ENCODE measurements at places on chromosomes 12 and 14.

- DNase-seq: no peak
Observed at GRCh38 chr12:6330192-6330591, 11.7 kb downstream of the TNFRSF1A start.

GRCh38 chr14:89447182-89447944 lies 30.3 kb upstream of the FOXN3 start:
- peak; percentile 15 for DNase-seq

GRCh38 chr14:62743560-62743959 lies 301.7 kb downstream of the KCNH5 start:
- DNase-seq: no peak

DNA sequence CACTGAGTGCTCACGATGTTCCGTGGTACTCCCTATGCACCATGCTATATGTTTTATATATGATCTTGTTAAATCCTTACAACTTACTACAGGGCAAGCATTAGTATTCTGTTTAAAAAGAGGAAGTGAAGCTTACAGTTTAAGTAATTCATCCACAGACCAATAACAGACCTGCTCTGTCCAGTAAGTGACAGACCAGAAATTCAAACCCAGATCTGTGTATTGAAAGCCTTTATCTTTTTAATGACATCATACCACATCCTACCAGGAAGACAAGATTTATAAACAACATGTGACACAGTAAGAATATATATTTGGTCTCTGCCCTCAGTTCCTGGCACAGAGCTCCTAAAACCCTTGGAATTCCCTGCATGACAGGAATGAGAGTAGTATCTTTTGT lies 206.5 kb downstream of the STXBP6 start:
- DNase-seq: no peak

GRCh38 chr14:105477660-105478397 lies 3.2 kb downstream of the CRIP2 start:
- peak; percentile 83 for DNase-seq

DNA sequence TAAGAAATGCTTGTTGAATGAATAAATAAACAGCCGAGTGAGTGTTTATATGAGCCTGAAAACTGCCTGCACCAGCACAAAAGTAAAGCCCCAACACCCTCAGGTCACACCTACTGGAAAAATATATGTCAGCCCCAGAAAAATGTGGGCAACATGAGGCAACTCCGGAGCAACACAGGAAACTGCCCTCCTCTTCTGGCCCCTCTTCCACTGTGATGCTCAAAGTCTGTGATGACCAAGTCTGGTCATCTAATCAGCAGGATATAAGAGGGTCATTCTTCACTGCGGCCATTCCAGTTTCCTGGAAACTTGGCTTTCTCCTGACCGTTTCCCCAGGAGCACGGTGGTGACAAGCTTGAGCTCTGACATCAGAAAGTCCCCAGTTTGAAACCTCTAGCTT lies 159.6 kb upstream of the PZP start:
- no peak for DNase-seq

GRCh38 chr14:24422261-24422660 lies 7.2 kb downstream of the CBLN3 start:
- no peak for DNase-seq

DNA sequence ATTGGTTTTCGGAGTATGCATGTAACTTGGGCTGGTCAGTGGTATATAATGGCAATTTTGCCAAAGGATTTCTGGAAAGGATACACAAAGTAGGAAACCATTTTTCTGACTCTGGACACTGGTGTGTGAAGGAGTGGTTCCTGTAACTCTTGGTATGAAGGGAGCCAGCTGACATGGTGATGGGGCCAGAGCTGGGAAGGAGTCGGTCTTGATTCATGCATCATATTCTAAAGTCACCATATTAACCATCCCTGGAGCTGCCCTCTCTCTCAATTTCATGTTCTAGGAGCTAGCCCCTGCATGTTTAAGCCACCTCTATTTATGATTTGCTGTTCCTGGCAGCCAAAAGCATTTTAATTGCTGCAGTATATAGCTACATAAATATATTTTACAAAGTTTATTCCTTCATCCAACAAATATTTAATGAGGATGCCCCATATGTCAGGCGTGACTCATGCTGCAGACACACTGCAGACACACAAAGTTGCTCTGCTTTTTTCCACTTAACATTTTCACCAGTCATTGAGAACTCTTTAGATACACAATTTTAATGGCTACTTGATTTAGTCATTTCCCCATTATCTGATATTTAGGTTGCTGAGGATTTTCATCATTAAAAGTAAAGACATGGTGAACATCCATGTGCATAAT lies 78.7 kb upstream of the PSMC1 start:
- no peak for DNase-seq

DNA sequence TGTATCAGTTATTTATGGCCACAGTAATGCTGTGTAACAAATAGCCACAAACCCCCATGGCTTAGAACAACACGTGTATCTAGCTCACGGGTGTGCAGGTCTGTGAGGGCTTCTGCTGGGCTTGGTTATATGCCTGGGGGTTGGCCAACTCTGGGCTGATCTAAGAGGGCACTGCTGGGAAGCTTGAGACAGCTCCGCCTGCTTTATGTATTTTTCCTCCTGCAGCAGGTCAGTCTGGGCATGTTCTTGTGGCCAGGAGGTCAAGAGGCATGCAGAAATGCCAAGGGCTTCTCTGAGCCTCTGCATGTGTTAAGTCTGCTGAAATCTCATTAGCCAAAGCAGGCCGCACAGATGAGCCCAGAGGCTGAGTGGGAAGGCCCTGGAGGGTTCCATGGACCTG lies 105.8 kb downstream of the ZNF664 start:
- DNase-seq: no peak

- no peak for DNase-seq
Observed at GRCh38 chr12:57526477-57527126, 4.0 kb downstream of the MBD6 start.

DNA sequence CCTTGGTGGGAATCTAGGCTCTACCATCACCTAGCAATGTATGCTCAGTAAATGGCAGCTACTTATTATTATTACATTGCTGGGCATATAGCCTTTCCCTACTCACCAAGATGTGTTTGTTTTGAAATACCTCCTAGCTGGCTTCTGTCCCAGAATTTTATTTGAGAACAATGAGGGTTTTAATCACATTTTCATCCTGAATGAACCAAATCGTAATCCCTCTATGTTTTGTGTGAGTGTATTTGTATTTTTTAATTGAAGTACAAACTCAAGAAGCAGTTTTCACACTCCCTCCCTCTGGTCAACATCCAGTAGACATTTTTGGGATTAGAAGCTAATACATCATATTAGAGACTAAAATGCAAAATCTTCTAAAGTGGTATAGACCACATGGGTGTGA lies 7.6 kb downstream of the SLC7A8 start:
- no peak for DNase-seq

GRCh38 chr14:29351996-29352705 lies 575.5 kb downstream of the PRKD1 start:
- DNase-seq: no peak

DNA sequence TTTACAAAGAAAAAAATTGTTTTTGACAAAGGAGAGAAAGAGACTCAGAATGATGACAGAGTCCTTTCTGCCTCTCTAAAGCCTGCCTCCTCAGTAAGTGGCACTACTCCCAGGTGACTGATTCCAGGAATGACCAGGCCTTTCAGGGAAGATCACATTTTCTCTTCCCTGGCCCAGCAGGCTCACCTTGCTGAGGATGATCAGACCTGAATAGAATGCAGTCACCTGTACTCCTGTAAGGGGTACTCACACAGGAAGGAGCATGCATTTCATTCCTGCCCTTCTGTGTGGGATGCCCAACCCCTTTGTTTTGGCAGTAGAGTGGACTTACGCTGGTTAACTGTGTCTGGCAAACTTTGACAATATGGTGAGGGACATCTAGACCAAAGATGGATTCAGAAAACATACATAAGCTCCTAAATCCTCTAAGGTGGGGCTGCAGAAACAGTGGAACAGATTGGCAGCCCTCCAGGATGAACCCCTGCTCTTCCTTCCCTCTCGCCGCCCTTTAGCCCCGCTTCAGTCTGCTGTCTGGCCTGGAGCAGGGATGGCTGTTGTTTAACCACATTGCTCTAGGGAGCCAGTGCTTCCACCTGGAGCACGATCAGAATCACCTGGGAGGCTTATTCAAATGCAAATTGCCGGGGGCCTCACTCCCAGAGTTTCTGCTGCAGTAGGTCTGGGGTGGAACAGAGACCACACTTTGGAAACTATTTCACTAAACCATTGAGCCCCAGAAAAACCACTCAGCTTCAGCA lies 29.8 kb downstream of the ERG28 start:
- DNase-seq: no peak

- DNase-seq: no peak
Observed at GRCh38 chr12:27807063-27807703, 27.1 kb upstream of the MANSC4 start.

DNA sequence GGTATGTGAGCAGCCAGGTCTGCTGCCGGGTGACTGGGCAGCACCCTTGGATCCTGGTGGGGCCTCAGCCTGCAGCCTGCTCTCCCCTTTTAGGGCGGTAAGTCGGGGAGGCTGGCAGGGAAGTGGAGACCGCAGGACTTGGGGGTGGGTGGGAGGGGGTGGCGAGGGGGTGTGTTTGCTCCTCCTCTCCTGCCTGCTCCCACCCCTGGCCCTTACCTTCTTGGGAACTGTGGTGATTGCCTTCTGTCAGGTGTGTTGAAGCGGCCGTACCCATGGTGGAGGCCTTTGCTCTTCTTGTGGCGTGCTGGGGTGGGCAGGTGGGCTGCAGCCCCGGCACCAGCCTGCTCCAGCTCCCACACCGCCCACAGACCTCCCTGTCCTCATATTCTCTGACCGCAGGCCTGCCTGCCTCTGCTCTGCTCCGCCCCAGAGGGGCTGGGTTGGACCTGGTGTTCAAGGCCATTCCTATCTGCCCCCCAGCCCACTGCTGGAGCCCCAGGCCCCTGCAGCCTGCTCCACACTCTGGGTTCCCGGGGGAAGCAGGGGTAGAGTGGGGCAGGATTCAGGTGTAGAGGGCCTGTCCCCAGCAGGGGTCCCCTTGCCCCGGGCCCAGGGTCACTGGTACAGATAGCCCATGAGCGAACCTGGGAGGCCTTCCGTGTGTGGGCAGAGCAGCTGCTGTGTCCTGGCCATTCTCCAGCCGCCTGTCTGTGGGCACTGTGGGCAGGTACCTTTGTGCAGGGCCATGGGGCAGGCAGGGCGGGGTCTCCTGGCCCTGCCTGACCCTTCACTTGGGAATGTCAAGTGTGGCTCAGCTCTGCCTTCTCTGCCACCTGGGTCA lies 5.2 kb downstream of the TEDC1 start:
- DNase-seq: peak; percentile 15

DNA sequence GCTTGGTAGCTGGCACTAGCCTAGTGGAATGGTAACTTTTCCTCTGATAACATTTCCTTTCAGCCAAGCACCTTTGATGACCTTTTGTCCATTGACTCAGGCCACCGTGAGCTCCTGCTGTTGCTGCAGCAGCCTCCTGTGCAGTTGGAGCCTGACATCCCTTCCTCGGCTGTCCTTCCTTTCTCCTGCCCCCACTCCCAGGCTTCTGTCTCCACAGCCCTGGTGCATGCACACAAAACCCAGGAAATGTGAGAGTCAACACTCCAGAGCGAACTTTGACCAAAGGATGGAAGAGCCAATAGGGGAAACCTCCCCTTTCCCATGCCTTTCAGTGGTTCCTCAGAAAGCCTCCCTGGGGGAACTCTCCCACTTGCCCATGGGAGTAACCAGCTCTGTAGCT lies 115.0 kb downstream of the TMEM260 start:
- no peak for DNase-seq

- no peak for DNase-seq
Observed at GRCh38 chr14:72075649-72076334, 143.6 kb downstream of the RGS6 start.

DNA sequence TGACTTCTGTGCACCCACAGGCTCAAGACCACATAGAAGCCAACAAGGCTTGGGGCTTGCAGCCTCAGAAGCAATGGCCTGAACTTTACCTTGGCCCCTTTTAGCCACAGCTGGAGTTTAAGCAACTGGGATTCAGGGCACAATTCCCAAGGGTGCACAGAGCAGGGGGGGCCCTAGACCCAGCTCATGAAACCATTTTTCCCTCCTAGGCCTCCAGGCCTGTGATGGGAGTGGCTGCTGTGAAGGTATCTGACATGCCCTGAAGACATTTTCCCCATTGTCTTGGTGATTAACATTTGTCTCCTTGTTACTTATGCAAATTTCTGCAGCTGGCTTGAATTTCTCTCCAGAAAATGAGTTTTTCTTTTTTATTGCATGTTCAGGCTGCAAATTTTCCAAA lies 21.9 kb downstream of the GABARAPL1 start:
- DNase-seq: no peak

DNA sequence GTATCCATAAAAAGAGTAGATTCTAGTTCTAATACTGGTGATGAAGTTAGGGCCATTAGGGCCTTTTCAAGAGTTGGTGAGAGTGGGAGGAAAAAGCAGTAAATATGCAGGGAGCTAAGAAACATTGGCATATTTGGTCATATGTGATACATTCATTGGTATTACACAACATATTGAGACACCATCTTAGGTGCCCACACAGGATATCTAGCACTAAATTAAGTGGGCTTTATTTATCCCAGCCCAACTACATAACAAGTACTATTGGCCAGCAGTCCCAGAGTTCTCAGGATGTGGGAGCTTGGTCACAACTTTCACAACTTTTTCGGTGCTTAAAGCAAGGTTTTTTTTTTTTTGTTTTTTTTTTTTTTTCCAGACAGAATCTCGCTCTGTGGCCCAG lies 2.0 kb upstream of the ING4 start:
- DNase-seq: no peak

- DNase-seq: no peak
Observed at GRCh38 chr12:62484233-62484632, 17.6 kb downstream of the MON2 start.

DNA sequence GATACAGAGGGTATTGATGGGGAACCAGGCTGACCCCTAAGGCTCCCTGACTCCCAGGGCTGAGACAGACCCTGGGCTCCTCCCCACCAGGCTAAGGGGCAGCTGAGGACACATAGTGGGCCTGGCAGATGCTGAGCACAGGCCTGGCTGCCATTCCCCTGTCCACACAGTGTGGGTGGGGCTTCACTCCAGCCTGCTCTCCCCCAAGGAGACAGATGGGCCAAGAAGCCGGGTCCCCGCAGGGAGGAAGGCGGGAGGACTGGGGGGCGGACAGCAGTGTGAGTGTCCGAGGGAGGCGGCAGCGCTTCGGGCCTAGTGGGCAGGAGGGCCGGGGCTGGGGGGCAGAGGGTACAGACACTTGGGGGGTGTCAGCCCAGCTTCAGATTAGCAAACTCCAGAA lies 32.0 kb downstream of the RFLNA start:
- DNase-seq: no peak

- no peak for DNase-seq
Observed at GRCh38 chr12:98422812-98423211, 92.6 kb upstream of the TMPO start.

DNA sequence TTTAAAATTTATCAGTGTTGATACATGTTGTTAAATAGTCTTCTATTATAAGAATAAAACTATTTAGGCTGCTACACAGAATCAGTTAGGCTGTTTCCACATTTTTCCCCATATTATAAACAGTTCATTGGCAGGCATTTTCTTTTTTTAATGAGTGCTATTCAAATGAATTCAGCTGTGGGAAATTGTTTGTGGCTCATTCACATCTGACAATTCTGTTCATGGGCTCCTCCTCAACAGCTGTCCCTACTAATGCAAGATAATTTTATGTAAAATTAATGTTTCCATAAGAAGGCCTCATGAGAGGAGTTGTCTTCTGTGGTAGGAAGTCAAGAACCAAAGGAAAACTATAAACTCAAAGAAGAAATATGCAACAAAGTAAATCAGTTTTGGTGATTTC lies 218.0 kb downstream of the PPFIA2 start:
- no peak for DNase-seq

Data from naive thymus-derived CD4-positive, alpha-beta T cell (primary cell).